ENCODE measurements at places on chromosomes 7 and 10.

DNA sequence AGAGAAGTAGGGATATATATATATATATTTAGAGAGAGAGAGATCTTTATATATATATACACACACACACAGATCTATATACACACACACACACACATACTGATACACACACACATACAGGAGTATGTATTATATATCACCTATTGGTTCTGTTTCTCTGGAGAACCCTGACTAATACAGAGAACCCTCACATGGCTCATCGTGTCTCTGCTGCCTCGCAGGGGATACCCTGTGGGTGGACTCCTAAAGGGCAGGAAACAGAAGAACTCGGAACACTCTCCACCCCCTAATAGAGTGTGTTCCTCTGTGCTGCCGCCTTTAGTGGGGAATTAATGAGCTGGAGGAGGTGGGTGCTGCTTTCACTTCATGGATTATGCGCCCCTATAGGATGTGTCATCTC, 86.6 kb downstream of the NPY start:
- DNase-seq = no peak

DNA sequence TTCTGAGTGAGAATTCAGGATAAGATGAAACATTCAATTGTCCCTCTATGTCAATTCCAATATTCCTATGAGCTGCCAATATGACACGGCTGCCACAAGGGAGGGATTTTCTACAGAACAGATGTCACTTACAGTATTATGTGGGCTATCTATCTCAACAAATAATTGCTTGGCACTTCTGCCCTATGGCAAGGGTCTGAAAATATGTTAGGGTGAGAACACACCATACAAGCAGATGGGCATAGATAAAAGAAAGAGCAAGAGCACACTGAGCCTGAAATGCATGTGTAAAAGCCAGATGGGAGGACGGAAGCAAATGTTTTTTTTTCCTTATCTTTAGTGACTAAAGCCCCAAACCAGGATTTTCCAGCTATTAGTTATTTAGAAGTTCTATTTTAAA, 70.1 kb upstream of the TFEC start:
- DNase-seq = no peak

DNA sequence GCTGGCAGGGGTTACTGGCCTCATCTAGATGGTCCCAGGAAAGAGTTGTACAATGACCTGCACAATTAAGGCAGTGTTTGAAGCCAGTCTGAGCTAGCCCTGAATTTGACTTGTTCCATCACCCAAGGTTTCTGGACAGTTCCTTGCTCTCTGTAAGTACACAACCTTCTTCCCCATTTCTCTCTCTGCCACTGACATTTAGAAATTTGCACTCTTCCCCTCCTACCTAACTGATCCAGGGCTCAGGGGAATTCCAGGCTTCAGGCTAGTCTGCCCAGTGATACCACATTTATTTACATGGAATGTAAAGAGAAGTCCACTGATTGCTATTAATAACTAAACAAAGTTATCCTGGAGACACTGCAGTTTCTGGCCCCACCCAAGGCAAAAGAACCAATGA, 139.0 kb upstream of the GPR26 start:
- DNase-seq = no peak

DNA sequence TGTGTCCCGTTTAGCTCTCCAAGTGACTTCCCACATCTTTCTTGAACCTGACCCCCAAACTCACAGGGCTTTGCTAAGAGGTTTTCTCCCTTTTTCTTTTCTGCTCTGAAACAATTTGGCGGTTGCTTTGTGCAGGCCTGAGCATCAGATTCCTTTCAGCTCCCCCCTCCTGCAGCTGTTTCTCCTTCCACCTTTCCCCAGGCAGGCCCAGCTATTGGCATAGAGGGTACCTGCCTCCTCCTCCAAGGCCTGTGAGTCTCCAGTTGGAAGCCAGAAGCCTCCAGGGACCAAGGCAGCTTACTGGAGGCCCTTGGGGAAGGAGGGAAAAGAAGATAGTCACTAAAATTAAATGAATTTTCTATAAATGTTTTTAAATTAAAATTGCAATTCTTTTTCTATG, 7.7 kb downstream of the VAX1 start:
- no peak for DNase-seq

DNA sequence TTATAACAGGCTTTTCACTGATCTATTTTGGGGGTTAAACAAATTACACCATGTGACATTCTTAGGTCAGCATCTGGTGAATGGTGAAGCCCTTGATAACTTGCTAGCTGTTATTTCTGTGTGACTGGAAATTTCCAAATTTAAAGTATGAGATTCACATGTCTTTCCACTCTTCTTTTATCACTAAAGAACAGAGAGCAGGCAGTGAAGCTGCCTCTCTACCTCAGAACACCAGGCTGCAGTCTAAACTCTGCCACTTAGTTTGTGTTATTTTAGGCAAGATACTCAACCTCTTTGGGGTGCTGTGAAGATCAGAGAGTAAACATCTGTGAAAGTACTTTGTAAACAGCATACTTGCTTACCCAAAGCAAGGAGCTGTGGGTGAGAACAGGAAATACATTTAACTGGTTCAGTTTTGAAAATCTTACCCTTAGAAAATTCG, 15.5 kb upstream of the SP4 start:
- no peak for DNase-seq

DNA sequence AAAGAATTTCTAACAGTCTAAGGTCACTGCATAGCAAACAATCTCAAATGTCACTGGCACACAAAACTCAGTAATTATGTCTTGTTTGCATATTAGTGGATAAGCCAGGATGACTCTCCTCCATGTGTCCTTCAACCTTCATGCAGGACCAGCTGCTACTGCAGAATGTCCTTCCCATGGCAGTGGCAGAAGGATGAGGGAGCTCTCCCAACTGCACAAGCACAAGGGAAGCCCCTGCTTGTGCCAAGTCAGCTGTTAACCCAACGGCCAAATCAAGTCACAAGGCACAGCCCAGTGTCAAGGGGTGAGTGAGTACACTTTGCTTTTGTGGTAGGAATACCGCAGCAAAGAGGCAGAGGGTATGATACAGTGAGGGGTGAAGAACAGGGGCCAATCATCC, 59.3 kb upstream of the VWC2 start:
- no peak for DNase-seq

DNA sequence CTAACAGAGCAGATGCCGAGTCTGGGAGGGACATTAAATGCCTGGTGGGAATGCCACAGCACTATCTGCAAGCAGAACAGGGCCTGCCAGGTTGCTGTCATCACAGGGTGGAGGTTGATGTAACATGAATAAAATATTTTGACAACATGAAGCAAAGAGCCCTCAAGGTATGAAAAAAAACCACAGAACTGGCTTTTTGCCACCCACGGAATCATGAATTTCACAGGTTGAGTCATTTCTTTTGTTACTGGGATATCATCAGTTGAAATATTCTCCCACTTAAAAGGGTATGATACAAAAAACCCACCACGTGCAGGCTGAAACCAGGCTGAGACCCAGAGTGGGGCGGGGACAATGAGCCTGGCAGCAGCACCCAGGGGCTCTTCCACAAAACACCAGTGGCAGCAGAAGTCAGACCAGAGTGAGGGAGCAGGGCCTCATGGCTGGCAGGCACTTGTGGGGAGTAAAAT, 220.1 kb downstream of the TNS3 start:
- DNase-seq = no peak

- no peak for DNase-seq
Measured at GRCh38 chr10:129850790-129851189, 113.3 kb downstream of the EBF3 start.

GRCh38 chr7:79290841-79291497, 162.5 kb downstream of the MAGI2 start:
- DNase-seq = no peak

- DNase-seq = no peak
Measured at GRCh38 chr7:157973971-157974677, 613.5 kb downstream of the PTPRN2 start.

DNA sequence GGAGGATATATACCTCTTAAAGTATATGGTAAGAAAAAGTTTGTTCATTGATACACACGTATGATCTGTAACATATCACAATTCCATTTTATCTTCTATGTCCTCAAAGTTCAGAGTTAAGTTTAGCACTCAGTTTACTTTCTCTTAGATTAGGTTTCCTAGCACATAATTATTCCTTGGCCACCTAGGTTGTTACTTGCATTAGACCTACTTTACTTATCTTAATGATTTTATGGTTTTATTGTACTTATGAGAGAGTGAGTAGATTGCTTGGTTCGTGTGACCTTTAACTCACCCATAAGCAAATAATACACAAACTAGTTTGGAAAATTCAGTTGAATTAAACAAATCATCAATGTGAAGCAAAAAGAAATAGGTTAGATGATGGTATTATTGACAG, 33.9 kb upstream of the SP4 start:
- DNase-seq = no peak

DNA sequence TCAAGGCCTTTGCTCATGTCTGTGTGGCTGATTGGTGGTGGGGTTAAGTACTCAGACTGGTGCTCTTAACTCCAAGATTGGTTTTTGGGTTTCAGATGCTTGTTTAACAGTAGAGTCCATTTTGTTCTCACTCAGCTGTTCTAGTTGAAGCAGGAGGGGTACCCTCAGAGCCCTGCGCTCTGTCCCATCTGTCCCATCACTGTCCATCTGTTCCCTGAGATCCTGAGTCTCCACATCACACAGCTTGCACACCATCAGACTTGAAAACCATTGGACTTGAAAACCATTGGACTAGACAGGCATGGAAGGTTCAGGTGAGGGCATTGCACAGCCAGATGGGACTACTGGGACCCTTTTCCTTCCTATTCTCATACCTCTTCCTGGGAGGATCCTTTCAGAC, 39.3 kb downstream of the TMEM178B start:
- no peak for DNase-seq

- DNase-seq = no peak
Measured at GRCh38 chr7:120837599-120837998, 20.3 kb downstream of the TSPAN12 start.

GRCh38 chr10:78904196-78904595, 164.6 kb upstream of the ZMIZ1 start:
- no peak for DNase-seq

- DNase-seq = no peak
Measured at GRCh38 chr7:156168434-156168833, 356.2 kb upstream of the SHH start.

- no peak for DNase-seq
Measured at GRCh38 chr7:40192036-40192435, 57.2 kb downstream of the SUGCT start.

GRCh38 chr10:4213441-4213840, 428.4 kb upstream of the KLF6 start:
- DNase-seq = no peak

DNA sequence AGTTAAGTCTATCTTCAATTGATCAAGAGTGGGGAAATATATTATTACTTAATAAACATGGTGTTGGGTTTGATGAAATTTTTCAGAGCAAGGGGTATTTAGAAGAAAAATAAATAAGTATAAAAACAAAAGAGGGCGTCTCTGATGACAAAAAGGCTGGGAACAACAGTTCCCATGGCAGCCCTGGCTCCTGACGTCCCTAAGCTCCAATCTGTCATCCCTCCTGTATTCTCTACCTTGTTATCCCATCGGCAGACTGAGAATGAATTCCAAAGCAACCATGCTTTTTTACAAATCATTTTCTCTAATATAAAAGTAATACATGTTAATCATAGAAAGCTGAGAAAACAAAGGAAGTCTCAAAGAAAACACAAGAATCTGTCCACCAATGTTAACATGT, 55.5 kb downstream of the SORBS1 start:
- no peak for DNase-seq

- no peak for DNase-seq
Measured at GRCh38 chr7:88599528-88599927, 160.0 kb upstream of the ZNF804B start.

GRCh38 chr7:97145068-97145467, 27.6 kb downstream of the SDHAF3 start:
- no peak for DNase-seq

DNA sequence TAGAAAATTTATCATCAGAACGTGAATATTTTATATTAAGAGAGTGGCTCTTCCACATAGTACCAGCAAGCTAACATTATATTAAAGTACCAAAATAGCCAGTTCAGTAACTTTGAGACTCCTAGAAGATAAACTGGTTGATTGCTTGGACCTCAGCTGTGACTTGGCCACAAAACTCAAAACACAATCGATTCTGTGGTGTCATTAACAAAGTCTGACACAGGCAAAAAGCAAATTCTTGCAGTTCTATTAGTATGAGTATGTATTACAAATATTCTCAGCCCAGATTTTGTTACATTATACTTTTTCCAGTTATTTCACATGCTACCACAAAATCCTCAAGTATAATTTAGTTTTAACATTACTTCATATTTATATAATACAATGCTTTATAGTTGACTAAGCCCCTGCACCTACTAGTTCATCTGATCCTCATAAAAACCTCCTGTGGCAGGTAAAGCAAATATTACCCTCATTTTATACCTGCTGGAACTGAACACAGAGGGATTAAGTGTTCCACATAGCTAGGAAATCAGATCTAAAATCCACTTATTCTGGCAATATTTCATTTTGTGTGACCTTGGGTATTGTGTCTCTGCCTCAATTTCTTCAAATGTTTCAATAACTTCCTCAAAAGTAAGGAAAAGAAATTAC, 279.9 kb upstream of the MKLN1 start:
- DNase-seq = no peak

DNA sequence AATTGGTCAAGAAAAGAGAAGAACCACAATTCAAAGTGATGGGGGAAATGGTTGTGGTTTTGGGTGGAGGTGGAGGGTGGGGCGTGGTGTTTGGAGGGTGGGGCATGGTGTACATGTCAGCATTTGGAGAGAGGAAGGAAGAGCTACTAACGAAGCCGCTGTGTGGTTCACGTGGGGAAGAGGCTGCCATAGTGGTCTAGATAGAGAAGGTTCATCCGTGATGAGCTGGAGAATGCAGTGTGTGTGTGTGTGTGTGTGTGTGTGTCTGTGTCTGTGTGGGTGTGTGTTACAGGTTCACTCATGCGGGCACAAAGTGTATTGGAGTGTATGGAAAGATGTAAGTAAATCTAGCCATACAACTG, 6.1 kb upstream of the VCL start:
- peak; percentile 66 for DNase-seq

- no peak for DNase-seq
Measured at GRCh38 chr7:77427996-77428603, 12.0 kb upstream of the GSAP start.

DNA sequence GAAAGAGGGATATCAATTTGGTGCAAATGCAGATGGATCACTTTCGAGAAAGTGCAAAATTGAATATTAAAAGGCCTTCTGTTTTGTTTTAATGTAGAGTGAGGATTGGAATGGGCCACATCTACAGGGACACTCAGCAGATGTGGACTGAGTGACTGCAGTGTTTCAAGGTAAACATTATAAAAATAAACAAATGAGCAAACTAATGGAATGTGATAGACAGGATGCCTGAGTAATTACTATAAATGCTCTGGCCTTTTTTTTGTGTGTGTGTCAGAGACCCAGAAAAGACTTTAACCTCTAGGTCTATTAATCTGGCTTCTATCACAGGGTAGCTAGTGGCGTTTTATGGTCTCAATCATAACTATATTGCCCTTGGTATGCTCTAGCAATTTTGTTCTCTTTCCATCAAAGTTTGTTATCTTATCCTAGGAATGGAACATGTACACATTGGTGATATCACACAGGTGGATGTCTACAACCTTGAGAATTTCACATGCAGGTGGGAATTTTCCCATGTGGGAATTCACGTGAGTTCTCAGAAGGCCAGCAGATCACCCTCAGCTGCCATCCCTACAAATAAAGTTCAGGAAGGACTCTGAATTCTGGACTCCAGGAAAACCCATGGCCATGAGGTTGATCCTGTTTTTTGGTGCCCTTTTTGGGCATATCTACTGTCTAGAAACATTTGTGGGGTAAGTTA, at the start of gene CPA2:
TSS of gene CPA2 (plus strand) at position 606 of the 703 bp plus-strand sequence. CDS start at position 625, 19 bp downstream.
- DNase-seq = no peak

- no peak for DNase-seq
Measured at GRCh38 chr10:95445837-95446486, 115.2 kb downstream of the SORBS1 start.

All from activated T-cell treated with anti-CD3 and anti-CD28 coated beads for 4 hours (primary cell).